ENCODE measurements at places on chromosomes 1 and 21.

DNA sequence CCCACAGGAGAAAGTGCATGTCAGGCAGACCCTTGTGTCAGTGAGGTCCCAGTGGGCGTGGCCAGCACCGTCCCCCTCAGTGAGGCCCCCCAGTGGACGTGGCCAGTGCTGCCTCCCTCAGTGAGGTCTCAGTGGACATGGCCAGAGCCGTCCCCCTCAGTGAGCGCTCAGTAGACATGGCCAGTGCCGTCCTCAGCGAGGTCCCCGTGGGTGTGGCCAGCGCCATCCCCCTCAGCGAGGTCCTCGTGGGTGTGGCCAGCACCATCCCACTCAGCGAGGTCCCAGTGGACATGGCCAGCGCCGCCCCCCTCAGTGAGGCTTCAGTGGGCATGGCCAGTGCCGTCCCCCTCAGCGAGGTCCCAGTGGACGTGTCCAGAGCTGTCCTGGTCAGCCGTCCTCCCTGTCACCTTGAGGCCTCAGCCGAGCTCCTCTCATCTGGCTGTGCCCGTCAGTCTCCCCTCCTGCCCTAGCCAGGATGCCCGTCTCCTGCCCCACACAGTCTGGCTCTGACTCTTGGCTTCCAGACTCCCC, 35.5 kb downstream of the PDE9A start:
- DNase-seq: no peak

DNA sequence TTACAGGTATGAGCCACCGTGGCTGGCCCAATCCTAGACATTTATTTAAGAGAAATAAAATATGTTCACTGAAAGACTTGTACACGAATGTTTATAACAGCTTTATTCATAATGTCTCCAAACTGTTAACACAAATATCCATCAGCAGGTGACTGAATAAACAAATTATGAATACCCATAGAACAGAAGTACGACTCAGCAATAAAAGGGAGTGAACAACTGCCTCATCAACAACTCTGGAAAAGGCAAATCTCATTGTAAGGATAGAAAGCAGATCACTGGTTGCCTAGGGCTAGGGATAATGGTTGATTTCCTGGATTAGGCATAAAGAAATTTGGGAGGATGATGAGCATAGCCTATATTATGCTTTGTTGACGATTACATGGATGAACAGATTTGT, 41.7 kb downstream of the GABPA start:
- no peak for DNase-seq

- DNase-seq: peak; percentile 39
Observed at GRCh38 chr1:60746278-60746791, 336.0 kb upstream of the NFIA start.

- DNase-seq: no peak
Observed at GRCh38 chr1:18646091-18646785, 15.6 kb downstream of the PAX7 start.

DNA sequence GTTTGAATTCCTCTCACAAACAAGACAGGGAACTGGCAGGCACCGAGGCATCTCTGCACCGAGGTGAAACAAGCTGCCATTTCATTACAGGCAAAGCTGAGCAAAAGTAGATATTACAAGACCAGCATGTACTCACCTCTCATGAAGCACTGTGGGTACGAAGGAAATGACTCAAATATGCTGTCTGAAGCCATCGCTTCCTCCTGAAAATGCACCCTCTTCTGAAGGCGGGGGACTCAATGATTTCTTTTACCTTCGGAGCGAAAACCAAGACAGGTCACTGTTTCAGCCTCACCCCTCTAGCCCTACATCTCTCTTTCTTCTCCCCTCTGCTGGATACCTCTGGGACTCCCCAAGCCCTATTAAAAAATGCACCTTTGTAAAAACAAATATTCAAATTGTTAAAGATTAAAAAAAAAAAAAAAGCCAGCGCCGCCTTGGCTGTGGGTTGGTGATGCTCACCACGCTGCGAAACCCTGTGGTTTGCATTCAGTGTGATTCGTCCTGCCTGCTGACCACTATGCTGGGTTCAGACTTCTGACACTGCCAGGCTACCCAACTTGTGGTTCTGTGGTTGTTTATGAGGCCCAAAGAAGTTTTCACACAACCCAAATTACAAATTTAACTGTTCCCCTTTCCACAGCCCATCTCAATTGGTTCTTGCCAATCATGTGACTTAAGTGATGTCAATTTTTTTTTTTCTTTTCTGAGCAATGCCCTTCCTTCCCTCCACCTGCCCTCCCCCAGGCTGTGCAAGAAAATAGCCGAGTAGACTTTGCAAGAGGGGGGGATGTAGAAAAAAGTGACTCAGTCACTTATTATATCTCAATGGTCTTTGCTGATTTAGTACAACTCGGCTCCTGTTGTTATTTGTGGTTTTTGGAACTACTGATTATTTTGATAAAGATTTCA, at the start of gene RUNX1:
Gene RUNX1 (minus strand): TSS at position 597 of the 912 bp plus-strand sequence.
- no peak for DNase-seq

- no peak for DNase-seq
Observed at GRCh38 chr1:162703708-162704107, 71.4 kb downstream of the DDR2 start.

DNA sequence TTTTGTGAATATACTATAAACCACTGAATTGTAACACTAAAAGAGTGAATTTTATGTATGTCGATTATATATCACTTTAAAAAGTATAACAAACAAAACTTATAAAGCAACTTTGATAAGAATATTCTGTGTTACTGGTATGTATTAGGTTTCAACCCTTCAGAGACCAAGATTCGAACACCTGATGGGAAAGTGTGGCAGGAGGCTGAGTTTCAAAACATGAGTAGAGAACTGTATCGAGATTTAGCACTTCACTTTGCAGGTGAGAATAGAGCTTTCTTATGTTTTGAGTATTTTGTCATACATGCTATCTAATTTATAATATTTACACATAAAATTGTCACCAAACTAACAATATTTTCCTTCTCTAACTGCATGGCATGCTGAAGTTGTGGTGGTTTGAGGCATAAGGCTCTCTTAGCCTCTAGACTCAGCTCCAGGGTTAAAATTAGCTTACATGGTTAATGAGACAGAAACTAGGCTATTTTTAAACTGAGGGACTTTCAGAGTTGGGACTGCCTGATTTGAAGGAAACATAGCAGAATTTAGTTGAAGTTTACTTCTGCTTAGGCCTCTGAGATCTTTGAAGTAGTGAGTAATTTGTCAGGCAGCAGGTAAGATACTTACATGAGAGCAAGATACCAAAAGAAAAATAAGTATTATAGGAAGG, 48.6 kb downstream of the CEP350 start:
- no peak for DNase-seq

DNA sequence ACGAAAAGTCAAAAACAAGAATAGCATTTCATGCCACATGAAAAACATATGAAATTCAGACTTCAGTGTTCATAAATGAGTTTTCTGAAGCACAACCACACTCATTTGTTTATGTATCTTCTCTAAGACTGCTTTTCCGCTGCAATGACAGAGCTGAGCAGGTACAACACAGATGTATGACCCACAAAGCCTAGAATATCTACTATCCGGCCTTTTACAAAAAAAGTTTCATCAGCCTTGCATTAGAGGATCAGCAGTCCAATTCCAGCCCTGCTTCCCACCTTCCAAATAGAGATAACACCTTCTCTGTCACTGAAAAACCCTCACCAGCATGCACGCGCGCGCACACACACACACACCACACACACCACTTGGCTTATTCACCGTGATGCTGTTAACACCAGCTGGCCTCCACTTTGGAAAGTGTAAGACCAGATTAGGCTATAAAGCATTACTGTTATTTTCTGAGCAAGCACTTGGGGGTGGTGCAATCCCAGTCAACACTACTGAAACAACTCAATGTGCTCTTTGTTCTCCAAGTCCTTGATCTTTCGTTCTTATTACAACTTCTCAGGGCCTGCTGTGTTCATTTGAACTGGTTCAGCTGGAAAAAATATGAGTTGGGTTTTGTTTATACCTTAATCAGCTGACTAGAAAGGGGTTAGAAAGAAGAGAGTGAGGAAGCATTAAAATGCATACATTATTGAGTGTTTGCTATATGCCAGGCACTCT, 90.0 kb downstream of the GLUL start:
- DNase-seq: no peak

DNA sequence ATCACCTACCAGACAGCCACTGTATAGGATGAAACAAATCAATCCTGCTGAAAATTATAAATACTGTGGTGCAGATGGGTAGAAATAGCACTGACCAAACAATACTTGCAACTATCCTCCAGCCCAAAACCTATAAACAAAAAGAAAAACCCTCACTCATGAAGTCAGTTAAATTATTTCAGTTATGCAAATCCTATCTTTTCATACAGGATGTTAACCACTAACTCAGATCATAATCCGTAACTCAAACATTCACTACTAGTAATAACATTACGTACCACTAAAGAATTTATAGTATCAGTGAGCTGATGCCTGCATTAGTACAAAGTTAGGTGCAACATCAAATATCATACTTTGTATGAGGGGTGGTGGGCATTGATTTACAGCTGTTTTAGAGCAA, 2.6 kb downstream of the NDC1 start:
- DNase-seq: no peak

- DNase-seq: no peak
Observed at GRCh38 chr1:201252944-201253371, 30.3 kb upstream of the PKP1 start.

GRCh38 chr1:91817211-91817905, 68.6 kb downstream of the TGFBR3 start:
- DNase-seq: no peak

GRCh38 chr1:94004924-94005323, 95.7 kb upstream of the GCLM start:
- DNase-seq: no peak

- no peak for DNase-seq
Observed at GRCh38 chr21:37593740-37594471, 227.3 kb downstream of the DYRK1A start.

- DNase-seq: no peak
Observed at GRCh38 chr1:60423146-60423780, 349.7 kb upstream of the C1orf87 start.

DNA sequence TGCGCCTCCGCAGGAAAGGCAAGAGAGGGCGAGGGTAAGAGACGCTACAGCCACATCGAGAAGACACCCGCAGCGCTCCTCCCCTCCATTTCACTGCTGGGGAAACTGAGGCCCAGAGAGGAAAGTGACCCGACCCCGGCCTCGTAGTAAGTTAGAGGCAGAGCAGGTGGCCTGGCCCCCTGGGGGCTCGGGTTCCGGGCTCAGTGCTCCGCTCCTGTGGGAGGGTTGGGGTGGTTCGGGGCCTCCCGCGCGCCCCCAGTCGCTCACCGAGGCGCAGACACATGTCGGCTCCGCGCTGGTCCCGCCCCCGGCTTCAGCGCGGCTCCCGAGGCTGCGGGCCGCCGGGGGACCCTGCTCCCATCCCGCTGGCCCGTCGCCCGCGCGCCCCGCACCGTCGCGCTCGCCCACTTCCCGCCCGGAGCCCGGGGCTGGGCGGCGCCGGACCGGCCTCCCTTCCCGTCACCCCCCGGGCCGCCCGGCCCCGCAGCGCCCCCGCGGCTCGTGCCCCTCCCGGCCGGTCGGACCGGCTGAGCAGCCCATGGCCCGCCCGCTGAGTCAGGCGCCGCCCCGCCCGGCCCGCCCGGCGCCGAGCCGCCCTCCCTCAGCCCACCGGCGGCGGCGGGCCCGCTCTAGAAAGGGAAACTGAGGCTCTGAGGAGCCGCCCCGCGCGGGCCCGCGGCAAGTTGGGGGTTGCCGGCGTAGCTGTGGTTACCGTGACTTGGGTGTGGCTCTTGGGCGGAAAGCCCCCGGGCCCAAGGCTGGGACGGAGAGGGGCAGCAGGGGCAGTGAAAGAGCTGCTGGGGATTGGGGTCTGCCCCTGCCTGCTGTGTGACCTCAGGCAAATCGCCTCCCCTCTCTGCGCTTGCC, at the start of gene TMEM54:
Gene TMEM54 (minus strand): TSS at position 434 of the 867 bp plus-strand sequence. CDS start 151 bp downstream, at position 283.
- peak; percentile 36 for DNase-seq

GRCh38 chr21:44337941-44338895, 972 bp downstream of the CFAP410 start:
- peak; percentile 84 for DNase-seq

- DNase-seq: no peak
Observed at GRCh38 chr1:47337350-47337749, 3.8 kb downstream of the CMPK1 start.

GRCh38 chr1:54424398-54424797, 18.2 kb upstream of the SSBP3 start:
- no peak for DNase-seq

- DNase-seq: peak; percentile 31
Observed at GRCh38 chr1:223765036-223765718, 52.8 kb downstream of the CAPN2 start.

- no peak for DNase-seq
Observed at GRCh38 chr1:75764057-75764655, 21.9 kb upstream of the RABGGTB start.

GRCh38 chr1:1752636-1753606, 25.3 kb downstream of the NADK start:
- no peak for DNase-seq

- no peak for DNase-seq
Observed at GRCh38 chr1:61017651-61018050, 64.7 kb upstream of the NFIA start.

DNA sequence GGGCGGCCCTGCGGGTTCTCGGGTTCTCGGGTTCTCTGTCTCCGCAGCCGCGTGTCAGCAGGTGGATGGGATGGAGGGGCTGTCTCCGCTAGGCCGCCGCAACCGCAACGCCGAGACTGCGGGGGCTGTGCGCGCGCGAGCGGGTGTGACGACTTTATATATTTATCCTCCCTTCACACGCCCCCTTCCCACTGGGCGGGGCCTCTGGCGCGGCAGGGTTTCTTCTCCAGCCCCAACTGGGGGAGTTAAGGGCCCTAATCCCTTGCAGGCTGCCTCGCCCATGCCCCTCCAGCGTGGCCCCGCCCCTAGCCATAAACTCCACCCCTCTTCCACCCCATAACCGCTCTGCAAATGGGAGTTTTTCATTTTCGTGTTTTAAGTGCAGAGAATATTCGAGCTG, 3.4 kb downstream of the IGSF21 start:
- DNase-seq: no peak

DNA sequence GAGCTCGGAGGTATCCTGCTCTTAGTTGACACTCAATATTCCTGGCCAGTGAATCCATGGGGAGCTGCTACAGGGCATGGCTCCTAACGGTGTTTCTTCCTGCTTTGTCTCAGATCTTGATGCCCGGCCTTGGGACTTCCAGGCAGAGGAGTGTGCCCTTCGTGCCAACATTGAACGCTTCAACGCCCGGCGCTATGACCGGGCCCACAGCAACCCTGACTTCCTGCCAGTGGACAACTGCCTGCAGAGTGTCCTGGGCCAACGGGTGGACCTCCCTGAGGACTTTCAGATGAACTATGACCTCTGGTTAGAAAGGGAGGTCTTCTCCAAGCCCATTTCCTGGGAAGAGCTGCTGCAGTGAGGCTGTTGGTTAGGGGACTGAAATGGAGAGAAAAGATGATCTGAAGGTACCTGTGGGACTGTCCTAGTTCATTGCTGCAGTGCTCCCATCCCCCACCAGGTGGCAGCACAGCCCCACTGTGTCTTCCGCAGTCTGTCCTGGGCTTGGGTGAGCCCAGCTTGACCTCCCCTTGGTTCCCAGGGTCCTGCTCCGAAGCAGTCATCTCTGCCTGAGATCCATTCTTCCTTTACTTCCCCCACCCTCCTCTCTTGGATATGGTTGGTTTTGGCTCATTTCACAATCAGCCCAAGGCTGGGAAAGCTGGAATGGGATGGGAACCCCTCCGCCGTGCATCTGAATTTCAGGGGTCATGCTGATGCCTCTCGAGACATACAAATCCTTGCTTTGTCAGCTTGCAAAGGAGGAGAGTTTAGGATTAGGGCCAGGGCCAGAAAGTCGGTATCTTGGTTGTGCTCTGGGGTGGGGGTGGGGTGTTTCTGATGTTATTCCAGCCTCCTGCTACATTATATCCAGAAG, 16.7 kb downstream of the ALX3 start:
- peak; percentile 88 for DNase-seq

- peak; percentile 88 for DNase-seq
Observed at GRCh38 chr1:156140879-156141707, 12.3 kb upstream of the SEMA4A start.
